ENCODE measurements at places on chromosomes 3 and 15.

DNA sequence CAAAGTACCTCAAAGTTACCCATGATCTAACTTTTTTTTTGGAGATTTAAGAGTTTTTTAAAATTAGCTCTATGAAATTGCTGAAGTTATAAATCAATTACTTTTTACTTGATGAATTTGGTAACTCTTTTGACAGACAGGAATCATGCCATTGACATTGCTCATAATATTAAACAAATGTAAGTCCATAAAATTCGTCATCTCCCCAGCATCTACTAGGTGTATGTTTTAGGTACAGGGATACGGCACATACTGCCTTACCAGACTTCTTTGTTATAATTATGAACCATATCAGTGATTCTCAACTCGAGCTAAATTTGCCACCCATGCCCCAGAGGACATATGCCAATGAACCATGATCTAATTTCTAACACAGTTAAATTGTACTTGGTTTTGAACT, 247.5 kb upstream of the TGFBR2 start:
- DNase-seq: no peak

- no peak for DNase-seq
These were observed 11.1 kb upstream of the CHRNB4 start for GRCh38 chr15:78651930-78652615.

DNA sequence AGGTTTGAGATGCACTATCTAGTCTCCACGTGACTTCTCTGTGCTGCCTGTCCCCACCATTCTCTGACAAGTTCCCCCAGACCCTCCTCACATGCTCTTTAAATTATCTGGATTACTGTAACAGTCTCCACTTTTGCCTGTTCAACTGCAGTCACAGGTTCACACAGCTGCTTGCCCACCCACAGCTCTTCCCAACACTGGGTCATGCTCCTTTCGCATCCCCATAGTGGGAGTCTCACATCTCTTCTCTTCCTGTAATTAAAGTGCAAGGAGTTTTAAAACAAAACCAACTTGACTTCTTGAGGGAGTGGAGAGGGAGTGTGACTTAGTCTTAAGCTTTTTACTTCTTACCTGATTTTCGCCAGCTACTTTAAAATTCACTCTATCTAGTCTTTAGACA, 178.8 kb downstream of the PLCL2 start:
- DNase-seq: no peak

GRCh38 chr15:68278595-68279405, 1.3 kb downstream of the FEM1B start:
- DNase-seq: no peak

DNA sequence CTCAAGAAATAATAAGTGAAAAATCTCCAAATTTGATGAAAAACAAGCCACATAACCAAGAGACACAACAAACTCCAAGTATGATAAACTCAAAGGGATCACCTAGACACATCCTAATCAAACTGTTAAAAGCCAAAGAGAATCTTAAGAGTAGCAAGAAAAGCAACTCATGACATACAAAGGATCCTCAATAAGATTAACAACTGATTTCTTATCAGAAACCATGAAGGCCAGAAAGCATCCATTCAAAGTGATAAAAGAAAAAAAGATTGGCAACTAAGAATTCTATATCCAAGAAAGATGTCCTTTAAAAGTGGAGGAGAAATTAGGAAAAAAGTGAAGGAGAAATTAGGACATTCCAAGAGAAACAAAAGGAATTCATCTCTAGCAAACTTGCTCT, 23.5 kb downstream of the CHSY1 start:
- no peak for DNase-seq

DNA sequence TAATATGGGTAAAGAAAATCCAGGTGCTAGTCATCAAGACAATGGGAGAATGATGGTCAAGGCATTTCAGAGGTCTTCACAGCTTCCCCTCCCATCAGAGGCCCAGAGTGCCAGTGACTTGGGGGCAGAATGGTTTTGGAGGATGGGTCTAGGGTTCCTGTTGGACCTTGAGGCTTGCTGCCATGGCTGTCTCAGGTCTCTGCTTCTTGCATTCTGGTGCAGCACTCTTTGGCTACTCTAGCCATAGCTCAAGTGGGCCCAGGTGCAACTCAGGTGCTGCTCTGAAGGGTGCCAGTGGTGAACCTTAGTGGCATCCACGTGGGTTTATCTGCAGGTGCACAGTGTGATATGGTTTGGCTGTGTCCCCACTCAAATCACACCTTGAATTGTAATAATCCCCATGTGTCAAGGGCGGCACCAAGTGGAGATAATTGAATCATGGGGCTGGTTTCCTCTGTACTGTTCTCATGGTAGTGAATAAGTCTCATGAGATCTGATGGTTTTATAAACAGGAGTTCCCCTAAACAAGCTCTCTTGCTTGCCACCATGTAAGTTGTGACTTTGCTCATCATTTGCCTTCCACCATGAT, 48.5 kb upstream of the PEX5L start:
- DNase-seq: no peak

- no peak for DNase-seq
These were observed 16.0 kb downstream of the NKIRAS1 start for GRCh38 chr3:23900744-23901143.

DNA sequence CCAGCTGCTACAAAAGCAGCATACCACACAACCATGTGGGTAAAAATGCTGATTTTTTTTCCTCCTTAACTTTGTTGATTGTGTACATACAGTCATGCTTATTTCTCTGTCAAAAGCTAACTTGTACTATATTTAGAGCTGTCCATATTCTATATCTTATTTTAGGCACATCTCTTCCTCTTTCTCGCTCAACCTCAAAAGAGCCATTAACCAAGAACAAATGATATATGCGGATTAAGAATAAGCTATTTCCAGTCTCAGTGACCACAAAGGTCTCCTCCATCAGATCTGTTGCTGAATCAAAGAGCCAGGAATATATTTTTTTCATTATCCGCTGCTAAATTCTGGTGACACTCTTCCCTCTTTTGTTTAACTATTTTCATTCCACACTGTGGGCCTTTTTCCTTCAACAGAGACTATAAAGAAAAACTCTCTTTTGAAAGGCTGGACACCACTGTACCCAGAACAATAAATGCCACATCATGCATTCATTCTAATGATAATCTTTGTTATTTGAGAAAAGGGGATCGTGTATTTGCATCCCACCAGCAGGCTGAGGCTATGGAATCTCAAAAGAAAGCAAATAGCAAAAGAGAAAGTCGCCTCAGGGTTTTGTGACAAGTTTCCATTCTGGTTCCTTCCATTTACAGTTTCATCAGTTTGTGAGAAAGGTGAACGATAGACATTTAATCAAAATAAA, 8.0 kb downstream of the TMEM212 start:
- DNase-seq: no peak

DNA sequence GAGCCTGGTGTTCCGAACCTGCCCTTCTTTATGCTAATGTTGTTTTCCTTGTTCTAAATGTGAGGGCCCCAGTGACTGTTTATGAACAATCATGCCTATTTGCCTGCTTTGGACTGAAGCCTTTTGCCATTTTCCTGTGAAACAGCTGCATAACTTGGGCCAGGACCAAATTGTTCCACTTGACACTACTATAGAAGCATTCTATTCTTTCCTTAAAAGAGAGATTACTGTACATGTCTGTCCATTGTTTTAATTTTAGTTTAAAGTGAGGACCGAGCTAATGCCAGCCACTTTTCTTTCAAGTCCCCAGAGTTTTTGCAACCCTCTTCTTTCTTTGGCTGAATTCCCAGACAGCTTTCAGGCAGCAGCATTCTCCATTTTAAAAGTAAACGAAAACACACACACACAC, 980.3 kb downstream of the CADM2 start:
- DNase-seq: no peak

GRCh38 chr3:111667621-111668239, 72.6 kb upstream of the ZBED2 start:
- peak; percentile 81 for DNase-seq

GRCh38 chr15:89043031-89044002, 44.9 kb upstream of the ABHD2 start:
- no peak for DNase-seq

DNA sequence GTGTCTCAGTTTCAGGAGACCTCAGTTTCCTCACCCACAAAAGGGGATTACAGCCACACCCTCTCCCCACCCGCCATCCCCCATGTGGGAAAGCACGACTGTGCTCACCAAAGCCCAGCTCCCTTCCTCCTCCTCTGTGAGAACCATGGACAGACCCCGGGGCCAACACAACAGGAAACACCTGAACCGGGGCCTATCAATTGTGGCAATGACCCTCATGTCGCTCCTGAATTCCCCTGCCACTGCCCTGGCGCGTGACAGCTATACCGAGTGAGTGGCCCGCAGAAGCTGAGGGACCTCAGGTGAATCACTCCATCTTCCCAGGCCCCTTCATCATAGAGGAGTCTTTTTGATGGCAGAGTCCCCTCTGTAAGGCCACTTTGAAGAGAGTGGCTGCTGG, 28.6 kb downstream of the PLEKHO2 start:
- no peak for DNase-seq

- DNase-seq: no peak
These were observed 37.5 kb downstream of the ZNF710 start for GRCh38 chr15:90038632-90039095.

DNA sequence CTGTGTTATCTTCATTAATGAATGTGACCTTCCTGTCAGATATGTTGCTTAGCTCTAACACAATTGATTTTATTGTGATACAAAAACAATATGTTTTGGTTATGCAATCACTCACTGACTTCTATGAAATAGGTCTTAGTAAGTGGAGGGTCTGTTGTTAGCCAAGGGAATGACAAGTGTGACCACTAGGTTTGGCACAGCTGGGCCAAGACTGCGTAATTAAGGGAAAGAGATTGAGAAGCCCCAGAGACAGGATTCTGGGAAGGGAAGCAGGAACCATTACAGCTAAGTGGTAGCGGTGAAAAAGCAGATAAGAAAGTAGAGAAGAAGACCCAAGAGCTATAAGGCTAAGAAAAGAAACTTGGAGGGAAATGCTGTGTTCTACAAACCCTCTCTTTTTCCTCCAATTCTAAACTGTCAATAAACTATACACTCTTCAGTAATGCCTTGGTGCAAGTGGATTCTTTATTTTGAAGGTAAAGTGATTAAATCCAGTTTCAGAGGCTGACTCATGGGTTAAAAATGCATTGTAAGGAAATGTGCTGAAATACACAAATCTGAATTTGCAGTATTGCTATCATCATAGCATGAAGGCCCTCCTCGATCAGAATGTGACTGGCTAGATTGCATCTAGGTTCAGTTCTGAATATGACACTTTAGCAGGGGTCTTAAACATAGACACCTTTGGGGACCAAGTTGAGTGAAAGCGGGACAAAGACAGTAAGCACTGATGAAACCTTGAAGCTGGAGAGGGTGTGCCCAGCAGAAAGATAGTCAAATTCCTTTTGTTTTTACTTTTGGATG, 26.1 kb downstream of the KCNMB2 start:
- no peak for DNase-seq

DNA sequence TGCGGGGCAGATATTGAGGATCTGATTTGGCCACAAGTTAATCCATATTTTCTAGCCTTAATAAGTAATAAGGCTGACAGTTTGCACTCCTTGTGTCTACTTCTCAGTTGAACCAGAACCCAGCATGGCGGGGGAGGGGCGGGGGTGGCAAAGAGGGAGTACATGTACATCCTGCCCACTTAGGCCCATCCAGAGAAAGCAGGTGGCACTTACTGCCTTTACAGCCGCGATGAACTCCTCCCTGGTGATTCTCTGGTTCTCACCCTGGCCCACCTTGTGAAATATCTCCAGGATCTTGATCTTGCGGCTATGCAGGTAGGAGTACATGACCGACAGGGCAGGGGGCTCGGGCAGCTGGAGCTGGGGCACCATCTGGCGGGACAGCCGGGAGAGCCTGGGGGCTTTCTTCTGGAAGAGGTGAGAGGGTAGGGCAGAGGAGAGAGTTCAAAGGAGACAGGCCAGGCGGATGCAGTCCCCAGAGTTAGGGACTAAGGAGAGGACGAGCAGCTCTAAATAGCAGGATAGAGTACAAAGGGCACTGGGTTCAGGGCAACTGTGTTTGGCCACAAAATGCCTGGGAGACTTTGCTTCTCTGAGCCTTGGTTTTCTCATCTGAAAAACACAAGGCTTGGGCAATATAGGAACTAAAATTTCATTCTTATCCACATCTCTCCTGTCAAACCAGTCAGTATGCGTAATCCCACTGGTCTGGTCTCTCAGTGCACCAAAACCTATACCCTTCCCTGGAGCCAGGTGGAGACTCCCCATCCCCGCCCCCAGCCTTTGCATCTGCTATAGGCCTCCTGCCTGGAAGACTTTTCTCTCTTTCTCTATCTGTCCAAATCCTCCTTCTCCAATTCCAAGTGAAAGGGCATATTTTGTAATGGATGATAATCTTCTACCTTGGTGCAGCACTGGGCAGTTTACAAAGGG, 10.1 kb downstream of the EFCAB12 start:
- no peak for DNase-seq

GRCh38 chr3:54303517-54304375, 181.4 kb downstream of the CACNA2D3 start:
- DNase-seq: no peak

GRCh38 chr3:103410231-103410630, 975.4 kb downstream of the ZPLD1 start:
- no peak for DNase-seq

GRCh38 chr3:186818516-186818915, 12.2 kb upstream of the RFC4 start:
- DNase-seq: peak; percentile 3

GRCh38 chr3:12983319-12983718, 89.9 kb downstream of the IQSEC1 start:
- DNase-seq: no peak

DNA sequence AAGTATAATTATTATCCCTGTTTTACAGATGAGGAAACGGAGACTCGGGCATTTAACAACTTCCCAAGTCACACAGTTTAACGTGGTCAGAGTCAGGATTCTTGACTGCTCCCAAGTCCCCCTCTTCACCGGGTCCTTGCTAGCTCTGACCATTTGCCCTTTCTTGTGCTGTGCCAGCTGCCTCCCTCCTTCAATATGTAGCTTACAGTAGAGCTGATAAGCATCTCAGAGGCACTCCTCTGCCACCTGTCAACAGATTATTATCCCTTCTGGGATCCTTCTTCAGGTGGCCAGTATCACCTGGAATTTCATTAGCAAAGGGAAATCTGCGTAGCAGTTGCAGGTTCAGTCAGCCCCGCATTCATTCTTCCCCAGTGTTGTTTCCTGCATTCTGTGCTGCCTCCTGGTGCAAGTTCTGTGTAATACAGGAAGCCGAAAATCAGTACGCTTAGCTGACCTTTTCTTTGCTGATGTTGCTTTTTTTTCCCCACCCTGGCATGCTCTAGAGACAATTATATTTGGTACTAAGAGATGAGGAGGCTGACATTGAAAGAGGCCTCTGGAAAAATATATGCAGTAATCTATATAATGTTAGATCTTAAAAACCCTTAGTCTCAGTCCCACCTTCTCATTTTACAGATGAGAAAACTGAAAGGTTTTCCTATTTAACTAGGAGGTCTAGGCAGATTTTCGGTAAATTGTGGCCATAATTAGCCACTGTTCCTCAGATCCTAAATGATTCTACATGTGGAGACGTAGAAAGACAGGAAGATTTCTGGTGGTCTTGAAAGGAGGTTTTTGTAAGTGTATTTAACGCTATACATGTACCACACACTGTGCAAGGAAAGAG, 24.8 kb downstream of the TMOD2 start:
- DNase-seq: peak; percentile 55

GRCh38 chr3:125037498-125038150, 18.2 kb downstream of the HEG1 start:
- DNase-seq: no peak

GRCh38 chr15:98484914-98485313, 163.4 kb upstream of the IGF1R start:
- DNase-seq: no peak

- no peak for DNase-seq
These were observed 135.7 kb upstream of the RAD18 start for GRCh38 chr3:9098716-9099675.

Measured in activated CD4-positive, alpha-beta memory T cell treated with anti-CD3 and anti-CD28 coated beads, Interleukin-2, amount 10 ng/mL, durations not matched to agents 7 days and 5 days (primary cell).